ENCODE measurements at places on chromosomes 11 and 22.

DNA sequence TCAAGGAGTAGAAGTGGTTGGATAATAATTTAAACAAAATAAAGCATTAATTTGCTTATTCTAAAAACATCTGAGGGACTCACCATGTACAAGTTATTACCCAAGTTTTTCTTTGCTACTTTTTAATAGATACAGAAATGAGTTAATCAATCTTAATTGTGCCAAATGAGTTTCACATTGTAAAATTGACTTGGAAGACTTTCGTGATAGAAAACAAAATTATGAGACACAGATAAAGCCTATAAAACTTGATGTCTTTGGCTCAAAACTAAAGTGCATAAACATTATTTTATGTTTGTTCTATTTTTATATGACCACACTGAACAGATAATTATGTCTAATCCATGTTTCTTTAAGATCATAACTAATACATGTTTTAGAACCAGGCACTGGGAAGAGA is 10.1 kb upstream of the CWF19L2 start:
- no peak for DNase-seq

DNA sequence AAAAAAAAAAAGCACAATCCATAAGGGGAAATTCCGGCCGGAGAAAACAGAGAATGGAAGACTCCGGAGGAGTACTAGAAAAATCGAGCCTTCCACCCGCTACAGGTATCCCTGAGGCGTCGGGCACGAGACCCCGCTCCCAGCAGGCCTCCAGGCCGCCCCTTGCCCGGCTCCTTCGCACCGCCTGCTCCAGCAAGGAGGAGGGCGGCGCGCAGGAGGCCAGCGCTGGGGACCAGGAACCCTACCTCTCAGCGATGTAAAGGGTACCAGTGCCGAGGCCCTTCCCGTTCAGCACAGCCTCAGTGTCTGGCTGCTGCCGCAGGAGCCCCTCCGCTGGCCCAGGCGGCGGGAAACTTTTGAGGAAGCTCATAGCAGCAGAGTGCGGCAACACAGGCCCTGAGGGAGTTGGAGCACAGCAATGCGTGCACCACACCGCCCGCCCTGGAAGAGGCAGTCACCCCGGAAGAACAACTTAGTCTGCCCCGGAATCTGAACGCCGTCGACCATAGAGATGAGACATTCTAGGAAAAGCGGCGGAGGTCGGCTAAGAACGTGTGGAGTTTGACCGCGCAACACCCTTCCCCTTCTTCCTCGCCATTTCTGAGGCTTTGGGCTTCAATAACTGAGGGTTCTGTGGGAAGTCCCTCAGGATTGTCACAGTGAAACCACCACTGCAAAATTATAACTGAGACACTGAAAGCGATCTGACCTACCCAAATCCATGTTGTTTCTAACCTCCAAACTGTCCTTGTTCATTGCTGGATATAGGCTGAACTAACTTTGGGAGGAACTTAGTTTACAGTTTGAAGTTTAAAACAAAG is at the start of gene CLNS1A:
Gene CLNS1A, minus strand, starts transcription at position 450 of the 821 bp plus-strand sequence. Its CDS starts 80 bp downstream, at position 370.
- DNase-seq, result peak; percentile 91

- DNase-seq, result no peak
Measured at GRCh38 chr22:23632178-23632577, at the start of gene DRICH1. DRICH1 (minus strand) TSS chr22:23632321; CDS start chr22:23632023, 298 bp downstream.

- DNase-seq, result peak; percentile 52
Measured at GRCh38 chr11:2151500-2152257, 9.3 kb downstream of the INS start.
